ENCODE measurements at places on chromosomes 12 and 14.

DNA sequence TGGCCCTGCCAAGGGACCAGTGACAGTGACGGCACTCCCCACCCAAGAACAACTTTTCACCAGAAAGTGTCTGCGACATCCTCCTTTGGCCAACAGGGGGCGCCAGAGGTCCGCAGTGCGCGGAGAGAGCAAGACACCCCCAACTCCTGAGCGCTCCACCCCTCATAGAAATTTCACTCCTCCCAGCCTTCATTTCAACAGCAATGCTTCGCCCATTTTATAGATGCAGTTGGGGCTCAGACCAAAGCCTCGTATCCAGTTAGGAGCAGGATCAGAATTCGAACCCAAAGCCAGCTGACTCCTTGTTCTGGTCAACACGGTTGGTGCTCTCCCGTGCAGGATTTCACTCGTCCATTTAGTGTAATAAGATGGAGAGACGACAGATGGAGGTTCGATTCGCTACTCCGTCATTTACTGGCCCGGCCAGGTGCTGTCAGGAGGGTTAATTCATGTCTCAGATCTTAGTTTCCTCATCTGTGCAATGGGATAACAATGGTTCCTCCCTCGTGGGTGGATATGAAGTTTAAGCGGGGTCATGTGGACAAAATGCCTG, 2.4 kb upstream of the POP5 start:
- peak; percentile 79 for DNase-seq

DNA sequence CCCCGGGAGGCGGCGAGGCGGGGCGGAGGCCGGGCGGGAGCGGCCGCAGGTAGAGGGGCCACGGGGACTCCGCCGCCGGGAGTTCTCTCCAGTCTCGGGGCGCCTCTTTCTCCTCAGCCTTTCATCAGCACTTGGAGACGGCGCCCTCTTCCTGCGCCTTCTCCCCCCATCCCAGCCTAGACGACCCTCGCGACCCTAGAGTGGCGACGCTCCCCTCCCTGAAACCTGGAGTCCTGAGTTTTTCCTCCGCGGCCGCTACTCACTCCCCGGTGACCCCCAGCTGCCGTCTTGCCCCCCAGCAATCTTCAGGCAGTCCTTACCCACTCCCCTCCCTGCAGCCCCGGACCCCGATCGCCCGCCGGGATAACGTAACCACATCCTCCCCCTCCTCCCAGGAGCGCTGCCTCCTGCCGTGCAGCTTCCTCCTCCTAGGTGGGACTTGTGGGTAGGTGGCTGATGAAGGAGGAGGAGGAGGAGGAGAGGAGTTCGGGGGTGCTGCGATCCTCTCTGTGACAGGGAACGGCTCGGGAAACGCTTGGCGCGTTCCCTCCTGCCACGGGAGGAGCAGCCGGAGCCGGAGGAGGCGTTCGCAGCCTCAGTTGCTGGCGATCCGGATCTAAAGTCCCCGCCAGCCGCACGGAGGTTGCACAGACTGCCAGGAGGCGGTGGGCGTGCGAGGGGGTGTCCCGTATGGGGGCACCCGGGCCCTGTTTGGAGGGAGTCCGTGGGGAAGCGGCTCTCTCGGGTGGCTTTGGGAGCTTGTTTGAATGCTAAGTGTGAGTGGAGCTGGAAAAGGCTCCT, 891 bp downstream of the PLEKHA5 start:
- DNase-seq = no peak

DNA sequence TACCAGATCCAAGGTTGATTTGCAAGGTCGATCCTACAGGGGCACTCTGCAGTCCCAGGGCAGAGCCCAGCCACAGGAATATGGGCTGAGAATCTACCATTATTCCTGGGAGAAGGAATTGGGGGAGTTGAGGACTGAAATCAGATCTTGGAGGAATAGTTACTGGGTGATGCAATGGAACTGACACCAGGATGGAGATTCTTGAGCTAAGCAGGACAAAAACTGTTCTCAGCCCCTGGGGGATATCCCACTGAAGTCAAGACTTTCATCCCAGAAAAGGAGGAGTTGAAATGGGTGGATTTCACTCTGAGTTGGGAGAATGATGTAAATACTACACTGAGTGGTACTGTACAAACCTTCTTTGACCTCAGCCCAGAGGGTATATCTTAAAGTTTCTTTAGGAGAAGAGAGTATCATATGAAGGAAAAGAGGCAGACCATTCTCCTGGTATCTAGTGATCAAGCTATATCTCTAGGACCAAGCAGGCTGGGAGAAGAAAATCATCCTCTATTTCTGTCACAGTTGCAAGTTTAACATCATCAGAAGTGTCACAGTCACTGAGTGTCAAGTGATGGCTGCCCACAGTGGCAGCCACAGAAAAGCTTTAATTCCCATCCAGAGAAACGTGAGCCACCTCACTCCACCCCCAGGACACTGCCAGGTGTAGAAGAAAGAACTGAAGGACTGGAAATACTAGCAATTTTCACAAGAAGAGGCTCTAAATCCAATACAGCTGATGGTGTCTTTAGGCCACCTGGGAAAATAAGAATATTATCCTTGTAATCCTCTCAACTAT, 181.9 kb downstream of the NUAK1 start:
- DNase-seq = no peak

DNA sequence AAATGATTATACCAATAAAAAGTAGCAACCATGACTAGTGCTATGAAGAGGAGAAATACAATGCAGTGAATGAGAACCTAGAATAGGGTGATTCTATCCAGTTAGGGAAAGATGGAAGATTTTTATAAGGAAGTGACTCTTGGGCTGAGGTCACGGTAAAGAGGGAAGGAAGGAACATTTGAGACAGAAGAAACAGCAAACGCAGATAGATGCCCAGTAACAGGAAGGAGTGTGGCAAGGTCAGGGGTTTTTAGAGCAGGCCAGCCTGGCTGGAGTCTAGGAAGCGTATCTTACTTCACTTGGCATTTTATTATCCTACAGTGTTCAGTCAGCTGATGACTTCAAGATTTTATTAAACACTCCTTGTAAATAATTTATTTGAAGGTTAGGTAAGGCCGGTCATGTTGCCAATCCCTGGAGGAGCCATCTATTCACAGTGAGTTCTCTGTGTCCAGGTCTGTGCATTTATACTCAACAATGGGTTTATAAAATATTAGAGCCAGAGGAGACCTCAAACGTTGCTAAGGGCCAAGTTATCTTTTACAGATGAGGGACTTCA, 170.6 kb downstream of the PRKCH start:
- DNase-seq = no peak

DNA sequence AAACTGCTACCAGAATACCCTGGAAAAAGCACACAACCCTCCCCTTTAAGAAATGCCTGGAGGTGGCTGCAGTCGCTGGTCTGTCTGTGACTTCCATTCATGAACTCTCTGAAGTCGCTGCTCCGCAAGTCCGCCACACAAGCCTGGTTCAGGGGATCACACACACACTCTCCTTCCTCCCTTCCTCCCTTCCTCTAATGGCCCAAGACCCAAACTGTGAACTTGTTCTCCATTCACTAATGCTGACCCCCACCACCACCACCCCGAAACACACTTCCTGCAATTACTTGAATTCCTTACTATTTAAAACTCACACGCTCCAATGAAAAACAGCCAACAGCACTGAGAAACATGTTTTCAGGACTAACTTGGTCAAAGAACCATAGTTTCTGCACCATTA, 1.0 kb upstream of the LMO3 start:
- no peak for DNase-seq

- no peak for DNase-seq
Measured at GRCh38 chr14:76227450-76228050, 75.8 kb downstream of the GPATCH2L start.

- no peak for DNase-seq
Measured at GRCh38 chr14:42113358-42114069, 506.8 kb downstream of the LRFN5 start.

DNA sequence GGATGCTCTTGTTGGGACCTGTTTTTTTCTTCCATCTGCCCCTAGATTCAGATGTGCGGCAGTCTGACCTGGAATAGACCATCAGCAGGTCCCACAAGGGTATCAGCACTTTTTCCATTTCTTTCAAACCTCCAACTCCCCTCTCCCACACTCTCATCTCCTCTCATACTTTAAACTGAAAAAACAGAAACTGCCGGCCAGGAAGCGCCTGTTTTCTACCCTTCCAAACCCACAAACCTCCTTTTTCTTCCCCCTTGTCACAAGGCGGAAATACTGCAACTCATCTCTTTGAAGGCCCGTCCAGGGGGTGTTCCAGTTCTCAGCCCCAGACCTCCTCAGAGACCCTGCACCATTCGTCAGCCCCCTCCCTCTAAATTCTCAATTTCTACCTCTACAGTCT, 62.5 kb upstream of the FKBP4 start:
- no peak for DNase-seq

DNA sequence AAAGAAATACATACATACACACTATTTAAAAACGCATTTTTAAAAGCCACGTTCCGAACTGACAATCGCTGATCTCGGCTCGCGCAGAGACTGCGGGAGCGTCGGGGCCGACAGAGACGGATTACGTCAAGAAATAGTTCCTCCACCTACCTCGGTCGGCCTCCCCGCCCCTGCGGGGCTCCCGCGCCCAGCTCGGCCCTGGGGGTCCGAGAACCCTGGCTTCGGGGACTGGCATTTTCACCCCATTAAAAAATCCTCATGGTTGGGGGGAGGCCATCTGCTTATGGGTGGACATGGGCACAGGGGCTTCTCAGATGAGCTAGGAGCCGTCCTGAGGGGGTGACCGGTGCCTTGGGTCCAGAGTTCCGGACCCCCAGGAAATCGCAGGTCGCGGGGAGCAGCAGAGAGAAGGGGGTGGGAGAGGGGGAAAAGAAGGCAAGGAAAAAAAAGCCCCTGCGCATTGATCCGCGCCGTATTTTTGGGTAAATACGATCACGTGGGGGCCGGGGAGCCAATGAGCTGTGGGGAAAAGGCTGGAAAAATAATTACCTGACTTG, 324 bp upstream of the HOXC9 start:
- DNase-seq = no peak

GRCh38 chr14:33430414-33431035, 491.8 kb downstream of the NPAS3 start:
- no peak for DNase-seq

- no peak for DNase-seq
Measured at GRCh38 chr12:62629413-62629812, 162.8 kb downstream of the MON2 start.

DNA sequence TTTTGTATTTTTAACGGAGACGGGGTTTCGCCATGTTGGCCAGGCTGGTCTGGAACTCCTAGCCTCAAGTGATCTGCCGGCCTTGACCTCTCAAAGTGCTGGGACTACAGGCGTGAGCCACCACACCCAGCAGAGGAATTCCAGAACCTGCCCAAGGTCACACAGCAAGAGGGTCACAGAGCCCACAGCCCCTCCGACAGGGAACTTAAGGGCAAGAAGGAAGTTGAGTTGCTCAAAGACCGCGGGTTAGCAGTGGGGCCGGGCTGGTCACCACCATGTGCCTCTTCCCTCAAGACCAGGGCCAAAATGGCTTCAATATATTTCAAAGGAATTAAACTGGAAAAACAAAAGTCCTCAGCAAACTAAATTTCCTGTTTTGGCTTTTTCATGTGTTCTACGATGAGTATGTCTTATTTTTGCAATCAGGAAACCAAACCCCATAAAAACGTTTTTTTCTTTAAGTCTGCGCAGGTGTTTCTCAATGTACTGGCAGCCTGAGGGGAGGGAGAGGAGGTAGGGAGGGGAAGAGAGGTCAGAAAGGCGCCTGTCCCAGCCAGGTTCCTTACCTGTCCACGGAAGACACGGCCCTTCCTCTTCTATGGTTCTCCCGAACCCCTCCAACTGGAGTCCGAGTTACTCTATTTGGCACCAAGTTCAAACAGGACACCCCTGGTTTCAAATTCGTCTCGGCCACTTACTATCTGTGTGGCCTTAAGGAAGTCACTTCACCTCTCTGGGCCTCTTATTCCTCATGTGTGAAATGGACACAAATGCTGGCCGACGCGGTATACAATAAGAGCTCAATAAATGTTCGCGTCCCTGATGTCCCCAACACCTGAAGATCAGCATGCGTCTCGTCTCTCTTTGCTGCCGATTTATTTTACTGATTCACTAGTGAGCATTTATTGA, 778 bp downstream of the SLC8B1 start:
- no peak for DNase-seq

DNA sequence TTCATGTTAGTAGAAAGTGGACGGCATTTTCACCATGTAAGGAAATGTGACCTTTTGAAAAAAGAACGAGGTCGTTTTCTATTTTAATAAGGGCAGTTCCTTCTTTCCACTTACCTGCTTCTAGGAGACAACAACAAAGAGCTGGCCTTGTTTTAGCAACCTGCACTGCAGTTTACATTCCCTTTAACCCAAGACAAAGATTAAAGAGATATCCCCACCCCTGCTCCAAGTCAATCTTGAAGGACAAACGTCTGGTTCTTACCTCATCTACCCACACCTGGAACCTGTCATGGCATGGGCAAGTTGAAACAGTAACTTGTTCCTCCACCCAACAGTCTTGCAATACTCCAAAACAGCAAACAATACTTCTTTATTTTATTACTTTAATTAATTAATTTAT, 32.7 kb downstream of the ZCCHC8 start:
- DNase-seq = no peak

DNA sequence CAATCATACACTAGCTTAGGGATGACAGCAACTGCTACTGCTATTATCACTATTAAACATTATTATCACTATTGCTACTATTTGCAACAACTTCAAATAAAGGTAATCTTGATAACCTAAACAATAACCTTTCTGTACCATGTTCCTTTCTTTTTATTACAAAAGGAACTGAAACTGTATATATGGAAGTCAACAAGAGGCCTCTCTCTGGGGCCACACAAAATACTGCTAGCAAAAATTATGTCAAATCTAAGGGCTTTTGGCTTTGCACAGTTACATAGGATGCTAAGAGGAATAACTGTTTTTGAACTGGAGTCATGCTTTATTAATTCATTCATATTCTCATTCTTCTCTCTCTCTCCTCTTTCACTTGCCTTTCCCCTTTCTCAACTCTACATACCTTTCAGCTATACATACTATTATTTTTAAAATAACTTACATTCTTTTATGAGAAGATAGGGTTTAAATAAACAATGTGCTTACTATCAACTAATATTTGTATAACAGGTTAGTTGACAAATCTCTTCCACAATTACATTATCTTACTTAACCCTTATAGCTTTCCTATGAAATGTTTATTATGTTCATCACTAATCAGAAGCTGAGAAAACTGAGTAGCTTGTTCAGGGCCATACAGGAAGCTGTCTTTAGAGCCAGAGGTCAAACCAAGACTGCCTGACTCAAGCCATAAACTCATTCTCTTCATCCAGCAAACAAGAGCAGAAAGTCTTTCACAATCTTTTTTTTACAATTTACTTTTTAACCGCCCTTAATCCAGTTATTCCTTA, 25.7 kb downstream of the SPTSSA start:
- no peak for DNase-seq

DNA sequence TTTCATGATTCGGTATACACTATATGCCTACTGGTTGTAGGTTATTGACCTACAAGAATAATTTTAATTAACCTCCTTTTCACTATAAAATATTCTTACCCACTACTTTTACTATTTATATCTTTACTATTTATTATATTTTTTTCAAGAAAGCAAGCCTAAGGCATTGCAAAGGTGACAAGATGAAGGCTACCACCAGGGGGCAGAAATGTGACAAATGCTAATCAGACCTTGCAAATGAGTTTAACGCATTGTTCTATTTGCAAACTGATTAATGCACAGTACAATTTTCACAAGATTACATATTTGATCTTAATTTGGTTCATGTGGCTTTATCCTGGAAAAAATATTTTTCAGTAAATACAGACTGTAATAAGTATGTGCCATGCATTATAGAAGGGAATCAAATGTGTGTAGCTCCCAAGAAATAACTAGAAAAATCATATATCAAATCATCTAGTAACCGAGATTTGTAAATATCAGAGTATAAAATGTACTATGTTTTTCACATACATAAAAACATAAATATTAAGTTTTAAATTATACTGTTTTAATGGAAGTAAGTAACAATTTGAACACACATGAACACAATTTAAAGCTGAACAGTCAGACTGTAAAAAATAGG, 107.0 kb downstream of the ADAMTS20 start:
- DNase-seq = peak; percentile 42

All from stimulated activated CD4-positive, alpha-beta T cell treated with anti-CD3 and anti-CD28 coated beads, Interleukin-12 subunit alpha, Interleukin-12 subunit beta, amount 100 ng/mL, for 48 hours (primary cell).